ENCODE measurements at places on chromosomes 11 and 22.
A peak's percentile ranks its signal among the peaks of the same experiment; 100 is the strongest.

DNA sequence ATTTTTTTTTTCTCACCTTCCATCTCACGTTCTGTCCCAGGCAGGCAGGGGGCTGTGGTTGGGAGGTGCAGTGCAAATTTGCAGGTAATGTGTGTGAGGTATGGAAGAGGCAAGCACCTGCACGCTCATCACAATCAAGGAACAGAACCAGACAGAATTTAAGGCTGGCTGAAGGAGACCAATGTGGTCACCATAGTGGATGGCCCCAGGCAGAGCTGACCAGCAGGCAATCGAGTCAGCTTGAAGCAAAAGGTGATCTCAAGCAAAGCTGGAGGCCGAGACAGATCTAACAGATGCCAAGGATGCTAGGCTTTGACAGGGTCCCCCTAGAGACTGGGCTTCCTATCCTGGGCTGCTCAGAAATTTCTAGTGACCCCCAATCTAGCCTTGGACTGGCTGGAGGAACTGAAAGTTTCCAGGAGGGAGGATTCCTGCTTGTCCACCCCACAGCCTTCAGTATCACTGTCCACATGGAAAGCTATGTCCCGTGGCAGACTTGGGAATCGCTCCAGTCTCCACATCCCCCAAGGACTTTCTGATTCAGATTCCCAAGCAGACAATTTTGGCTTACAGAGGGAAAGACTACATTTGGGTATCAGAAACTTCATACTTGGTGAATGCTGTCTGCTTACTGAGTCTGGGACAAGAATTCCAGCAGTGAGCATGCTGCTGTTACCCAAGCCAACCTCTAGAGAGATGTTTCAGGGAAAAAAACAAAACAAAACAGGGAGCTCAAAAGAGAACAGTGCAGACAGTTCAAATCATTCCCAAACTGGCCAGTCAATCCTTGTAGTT is 9.0 kb upstream of the MICAL3 start:
- no peak for DNase-seq

DNA sequence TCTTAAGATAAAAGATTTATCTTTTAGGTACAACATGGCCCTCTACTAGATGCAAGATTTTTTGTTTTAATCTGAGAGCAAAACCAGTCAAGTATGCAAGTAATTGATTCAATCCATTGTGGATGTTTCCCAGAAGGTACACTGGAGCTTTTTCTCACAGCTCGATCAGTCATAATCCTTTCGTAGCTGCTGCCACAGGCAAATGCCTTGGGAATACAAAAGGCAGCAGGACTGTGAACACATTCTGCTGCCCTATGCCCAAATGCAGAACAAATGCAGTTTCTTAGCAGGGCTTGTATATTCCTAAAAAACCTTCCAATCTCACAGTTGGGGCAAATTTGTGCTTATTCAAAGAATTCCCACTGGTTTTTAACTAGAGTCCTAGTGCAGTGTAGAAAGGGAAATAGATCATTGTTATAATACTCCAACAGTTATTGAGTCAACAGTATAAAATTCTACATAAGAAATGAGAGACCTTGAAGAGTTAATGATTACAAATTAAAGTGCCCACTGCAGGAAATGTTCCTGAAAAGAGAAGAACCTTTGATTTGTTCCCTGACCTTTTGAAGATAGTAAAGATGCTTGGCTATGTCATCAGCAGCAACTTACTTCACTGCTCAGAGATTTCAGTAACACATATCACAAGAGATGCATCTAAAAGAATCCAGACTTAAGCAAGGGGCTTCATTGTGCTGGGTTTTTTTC is 14.1 kb downstream of the LPXN start:
- DNase-seq = no peak

DNA sequence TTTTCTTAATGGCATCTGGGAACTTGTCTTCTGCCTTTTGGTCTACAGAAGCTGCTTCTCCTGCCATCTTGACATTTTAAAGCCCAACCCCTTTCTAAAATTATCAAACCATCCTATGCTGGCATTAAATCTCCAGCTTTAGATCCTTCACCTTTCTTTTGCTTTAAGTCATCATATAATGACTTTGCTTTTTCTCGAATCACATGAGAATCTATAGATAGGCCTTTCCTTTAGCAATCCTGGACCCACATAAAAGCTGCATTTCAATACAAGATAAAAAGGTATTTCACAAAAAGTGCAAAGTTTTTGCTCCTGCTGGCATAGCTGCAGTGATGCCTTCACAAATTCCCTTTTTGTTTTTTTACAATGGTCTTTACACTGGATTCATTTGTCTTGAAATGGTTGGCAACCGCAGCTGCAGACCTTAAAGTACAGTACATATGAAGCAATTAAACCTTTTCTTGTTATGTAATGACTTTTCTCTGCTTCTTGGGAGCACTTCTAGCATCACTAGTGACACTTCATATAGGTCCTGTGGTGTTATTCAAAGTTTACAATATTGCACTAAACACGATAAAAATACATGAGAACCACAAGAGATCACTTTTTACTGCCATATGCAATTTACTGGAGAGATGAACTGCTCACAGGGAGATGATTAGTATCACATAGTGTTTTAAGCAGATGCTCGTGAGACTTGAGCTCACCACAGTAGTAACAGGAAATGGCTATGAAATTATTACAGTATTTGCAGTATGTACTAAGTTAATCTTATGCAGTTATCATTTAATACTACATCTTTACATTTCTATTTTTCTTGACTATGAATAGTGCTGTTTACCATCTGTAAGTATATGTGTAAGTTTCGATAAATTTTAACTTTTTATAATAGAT is 41.6 kb downstream of the ACER3 start:
- DNase-seq = no peak

- no peak for DNase-seq
Measured at GRCh38 chr11:100684101-100685065, 2.7 kb upstream of the ARHGAP42 start.

- no peak for DNase-seq
Measured at GRCh38 chr11:92527467-92527866, 302.8 kb downstream of the FAT3 start.

- DNase-seq = peak; percentile 80
Measured at GRCh38 chr22:40024201-40025061, 29.7 kb downstream of the FAM83F start.

DNA sequence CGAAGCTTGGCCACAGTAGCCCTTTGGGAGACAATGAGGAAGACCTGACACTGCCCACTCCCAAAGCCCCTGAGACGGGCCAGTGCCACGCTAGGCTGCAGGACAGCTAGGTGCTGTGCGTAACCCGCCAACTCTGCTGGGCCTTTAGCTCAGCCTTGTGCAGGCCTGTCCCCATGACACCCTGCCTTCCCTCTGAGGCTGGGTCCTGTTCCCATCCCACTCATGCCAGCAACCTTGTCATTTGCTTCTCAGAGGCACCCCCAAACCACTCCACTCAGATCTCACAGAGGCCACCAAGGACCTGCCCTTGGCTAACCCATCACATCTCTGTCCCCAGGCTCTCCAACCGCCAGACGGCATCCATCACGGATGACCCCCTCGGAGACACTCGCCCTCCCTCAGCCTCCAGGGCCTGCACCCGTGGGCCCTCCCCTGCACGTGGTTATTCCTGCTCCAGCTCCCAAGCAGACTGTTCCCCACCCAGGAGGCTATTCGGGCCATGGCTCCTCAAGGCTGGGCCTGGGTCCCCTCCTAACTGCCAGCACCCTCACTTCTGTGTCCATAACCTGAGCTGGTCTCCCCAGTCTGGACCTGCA is 11.1 kb downstream of the CELSR1 start:
- no peak for DNase-seq

- no peak for DNase-seq
Measured at GRCh38 chr22:26748845-26749244, 91.5 kb downstream of the MIAT start.

- DNase-seq = no peak
Measured at GRCh38 chr11:106202935-106203620, 125.6 kb downstream of the AASDHPPT start.

DNA sequence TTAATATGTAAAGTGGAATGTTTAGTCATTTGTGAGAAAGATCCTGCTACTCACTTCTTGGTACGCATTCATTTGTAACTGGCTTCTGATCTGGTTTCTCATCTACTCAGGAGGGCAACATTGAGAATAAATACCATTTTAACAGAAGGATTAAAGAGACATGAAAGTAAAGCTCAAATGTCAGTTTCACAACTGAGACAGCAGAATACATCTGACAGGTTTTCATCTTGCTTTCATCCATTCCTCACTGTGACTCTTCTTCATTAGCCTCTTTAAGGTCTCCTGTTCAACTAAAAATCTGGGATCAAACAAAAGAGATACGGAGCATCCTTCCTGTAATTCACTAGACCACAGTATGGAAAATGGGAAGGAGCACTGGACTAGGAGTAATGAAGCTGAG is 31.4 kb upstream of the CCDC89 start:
- no peak for DNase-seq

- DNase-seq = no peak
Measured at GRCh38 chr11:48169717-48170116, 46.9 kb upstream of the OR4B1 start.

DNA sequence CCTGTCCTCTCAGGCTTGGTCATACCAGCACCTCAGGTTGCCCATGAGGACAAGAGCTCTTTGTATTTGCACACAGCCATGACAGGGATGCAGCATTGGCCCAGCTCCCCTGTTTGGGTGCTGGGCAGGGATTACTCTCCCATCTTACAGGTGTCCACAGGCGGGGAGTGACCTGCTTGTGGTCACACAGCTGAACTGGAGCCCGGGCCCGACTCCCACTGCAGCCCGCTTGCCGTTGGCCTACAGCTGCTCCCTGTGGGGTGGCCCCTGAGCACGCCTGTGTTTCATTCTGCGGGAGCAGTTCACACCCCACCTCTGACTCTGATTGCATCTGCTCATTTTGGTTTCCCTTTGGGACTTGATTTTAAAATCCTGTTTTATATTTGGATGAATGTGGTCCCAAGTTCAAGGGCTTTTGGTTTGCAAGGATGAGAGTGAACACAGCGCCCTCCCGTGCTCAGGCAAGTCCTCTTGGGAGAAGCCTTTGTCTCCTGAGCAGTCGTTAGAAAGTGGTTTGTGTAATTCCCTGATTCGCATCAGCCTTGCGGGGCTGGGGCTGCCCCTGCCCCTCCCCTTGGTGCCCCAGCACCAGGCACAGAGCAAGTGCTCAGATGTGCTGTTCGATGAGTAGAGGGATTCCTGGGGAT is 9.3 kb downstream of the PICK1 start:
- no peak for DNase-seq

GRCh38 chr22:42342426-42343120 is 72.1 kb upstream of the TCF20 start:
- DNase-seq = no peak

DNA sequence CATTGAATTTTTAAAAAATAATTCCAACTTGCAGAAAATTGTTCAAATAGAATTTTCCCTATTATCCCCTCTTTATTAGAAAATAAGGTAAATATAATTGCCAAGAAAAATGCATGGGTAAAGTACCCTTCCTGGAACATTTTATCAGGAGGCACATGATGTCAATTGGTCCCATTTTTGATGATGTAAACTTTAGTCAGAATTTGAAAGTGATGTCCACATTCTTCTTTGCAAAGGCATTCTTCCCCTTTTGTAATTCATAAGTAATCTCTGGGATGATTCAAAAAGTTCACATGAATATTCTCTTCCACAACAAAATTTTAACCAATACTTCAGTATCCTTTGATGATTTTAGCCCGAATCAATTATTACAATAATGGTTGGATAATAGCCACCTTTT is 86.9 kb upstream of the ANO3 start:
- no peak for DNase-seq

DNA sequence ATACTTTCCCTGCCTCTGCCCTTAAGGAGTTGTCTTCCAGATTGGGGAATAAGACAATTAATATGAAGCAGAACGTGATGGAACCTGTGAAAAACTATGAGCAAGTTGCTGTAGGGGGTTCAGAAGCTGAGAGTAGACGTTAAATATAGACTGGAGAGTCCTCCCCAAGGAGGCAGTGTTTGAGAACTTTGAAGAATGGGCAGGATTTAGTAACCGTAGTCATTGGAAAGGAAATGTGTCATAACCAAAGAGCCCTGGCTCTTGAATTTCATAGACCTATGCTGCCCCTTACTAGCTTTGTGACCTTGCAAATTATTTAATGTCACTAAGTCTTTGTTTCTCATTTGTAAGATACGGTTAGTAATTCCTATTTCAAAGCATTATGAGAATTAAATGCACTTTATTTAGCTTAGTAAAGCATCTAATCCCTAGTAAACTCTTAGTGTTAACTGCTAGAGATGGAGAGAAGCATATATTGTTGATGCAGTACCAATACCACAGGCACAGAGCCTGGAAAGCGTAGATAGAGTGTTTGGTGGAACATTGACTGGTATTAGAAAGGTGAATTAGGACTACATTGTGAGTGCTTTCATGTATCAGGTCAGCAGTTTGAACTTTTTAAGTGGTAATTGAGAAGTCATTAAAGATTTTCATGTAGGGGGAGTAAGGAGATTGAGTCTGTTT is 54.1 kb downstream of the MCAM start:
- DNase-seq = no peak

DNA sequence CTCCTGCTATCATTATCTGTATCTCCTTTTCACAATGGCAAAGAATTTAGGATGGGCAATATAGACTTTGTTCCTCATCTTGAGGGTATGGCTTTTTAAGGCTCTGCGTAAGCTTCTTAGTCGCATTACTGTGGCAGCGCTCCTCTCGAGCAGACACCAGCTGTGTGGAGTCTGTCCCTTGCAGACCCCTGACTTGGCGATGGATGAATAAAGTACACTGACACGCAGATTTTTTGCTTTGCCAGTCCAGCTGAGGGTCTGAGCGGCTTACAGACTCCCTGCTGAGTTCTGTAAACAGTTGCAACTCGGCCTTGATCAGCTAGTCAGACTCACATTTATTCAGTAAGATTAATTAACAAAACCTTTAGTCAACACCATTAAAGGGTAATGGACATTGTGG is 390.0 kb upstream of the CNTN5 start:
- no peak for DNase-seq

GRCh38 chr11:44973632-44974401 is 23.1 kb upstream of the TP53I11 start:
- DNase-seq = no peak

DNA sequence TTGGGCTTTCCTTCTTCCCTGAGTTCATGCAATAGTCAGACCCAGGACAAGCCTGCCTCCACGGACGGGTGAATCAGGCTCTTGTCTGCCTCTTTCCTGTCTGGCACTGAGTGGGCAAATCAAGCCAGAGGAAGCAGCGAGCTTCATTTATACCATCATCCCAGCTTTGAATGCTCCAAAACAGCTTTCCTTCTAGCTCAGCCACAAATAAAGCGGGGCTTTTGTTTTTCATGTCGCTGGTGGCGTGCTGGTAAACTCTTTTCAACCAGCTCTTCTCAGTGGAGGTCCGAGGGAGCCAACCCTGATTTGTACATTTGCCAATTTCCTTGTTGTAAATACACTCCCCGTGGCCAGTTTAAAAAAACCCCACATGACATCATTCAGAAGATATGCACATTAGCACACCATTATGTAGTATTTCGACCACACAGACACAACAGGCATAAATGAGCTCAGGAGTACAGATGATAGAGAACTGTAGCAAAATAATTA is 8.6 kb downstream of the C11orf91 start:
- DNase-seq = no peak

- no peak for DNase-seq
Measured at GRCh38 chr11:121793916-121794315, 322.1 kb downstream of the BLID start.

- DNase-seq = no peak
Measured at GRCh38 chr11:2836315-2837095, 49.1 kb downstream of the CDKN1C start.

GRCh38 chr11:20097319-20098221 is 62.7 kb downstream of the DBX1 start:
- DNase-seq = no peak
